Inflammatory macrophage treated with lipopolysaccharide for 1 hour (primary cell): ENCODE measurements at places on chromosomes 6 and 20.

DNA sequence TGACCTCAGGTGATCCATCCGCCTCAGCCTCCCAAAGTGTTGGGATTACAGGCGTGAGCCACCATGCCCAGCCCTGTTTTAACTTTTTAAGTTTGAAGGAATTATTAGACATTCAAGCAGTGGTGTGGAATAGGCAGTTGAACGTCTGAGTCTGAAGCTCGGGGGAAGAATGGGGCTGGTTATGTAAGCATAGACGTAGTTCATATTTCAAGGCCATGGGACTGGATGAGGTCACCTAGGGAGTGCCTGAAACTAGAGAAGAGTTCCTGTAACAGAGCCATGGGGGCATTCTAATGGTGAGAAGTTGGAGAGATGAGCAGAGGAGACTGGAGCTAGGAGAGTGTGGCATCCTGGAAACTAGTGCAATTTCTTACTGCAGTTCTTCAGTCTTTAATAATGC, 6.4 kb downstream of the CDKAL1 start:
- DNase-seq: peak; percentile 72

- DNase-seq: no peak
Observed at GRCh38 chr6:75397656-75398465, 95.7 kb downstream of the FILIP1 start.

GRCh38 chr6:46964716-46965519, 43.2 kb upstream of the ADGRF5 start:
- DNase-seq: peak; percentile 26

DNA sequence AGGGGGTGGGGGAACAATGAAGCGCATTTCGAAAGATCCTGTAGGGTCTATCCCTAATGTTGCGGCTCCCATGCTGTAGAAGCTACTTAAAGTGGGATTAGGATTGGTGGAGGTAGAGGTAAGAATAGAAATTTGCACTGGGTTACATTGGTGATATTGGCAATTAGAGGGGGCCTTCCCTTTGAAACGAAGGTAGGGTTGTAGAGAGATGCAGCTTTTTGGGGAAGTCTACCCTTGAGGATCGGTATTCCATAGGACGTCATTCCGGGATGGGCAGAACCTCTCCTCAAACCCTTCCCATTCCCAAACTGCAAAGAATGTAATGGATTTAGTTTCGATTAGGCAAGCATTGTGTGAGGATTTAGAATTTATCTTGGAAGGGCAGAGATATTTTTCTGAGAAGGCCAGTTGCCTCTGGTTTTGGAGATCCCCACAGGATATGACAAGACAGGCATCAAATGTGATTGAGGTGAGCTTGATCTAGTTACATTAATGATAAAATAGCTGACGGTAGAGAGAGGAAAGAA, 5.4 kb upstream of the ZNFX1 start:
- no peak for DNase-seq

- peak; percentile 18 for DNase-seq
Observed at GRCh38 chr6:137764464-137764863, 102.6 kb upstream of the TNFAIP3 start.

GRCh38 chr20:11001764-11002540, 328.2 kb upstream of the JAG1 start:
- no peak for DNase-seq

DNA sequence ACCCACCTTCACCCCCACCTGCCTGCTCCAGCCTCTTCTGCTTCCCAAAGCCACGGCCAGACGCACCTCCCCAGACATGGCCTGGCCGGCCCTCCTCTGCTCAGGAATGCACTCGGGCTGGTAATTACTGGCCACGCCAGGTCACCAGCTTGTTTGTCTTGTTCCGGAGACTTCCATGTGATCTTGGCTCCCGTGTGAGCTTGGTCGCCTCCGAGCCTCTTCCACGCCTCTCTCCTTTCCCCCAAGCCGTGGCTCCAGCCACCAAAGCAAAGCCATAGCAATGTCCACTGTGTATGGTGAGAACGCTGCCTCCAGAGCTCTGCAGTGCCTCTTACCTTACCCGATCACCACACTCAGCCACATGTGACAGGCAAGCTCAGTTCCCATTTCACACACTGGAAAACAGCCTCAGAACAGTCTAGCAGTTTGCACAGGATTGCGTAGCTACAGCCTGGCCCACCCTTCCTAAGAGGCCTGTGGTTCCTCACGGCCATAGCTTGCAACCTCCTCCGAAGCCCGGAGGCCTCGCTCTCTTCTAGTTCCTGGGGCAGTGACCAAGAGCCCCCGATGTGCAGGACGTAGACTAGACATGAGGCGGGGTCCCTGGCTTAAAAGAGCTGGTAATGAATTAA, 48.1 kb upstream of the AFDN start:
- DNase-seq: no peak

DNA sequence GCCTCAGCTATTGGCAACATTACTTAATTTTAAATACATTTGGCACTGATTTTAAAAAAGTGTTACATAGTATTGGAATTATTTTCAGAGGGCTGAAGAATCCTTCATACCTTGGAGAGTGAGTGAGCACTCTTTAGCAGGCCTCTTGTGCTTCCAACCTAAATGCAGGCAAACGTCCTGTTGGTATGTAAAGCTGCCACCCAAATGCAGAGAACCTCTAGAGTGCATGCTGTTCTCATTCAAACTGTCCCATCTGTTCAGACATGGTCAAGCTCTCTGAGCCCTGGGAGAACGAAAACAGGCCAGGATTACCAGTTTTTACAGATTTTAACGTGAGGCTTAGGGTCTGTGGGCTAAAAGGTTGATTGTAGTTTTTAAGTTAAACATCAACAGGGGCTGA, 378.0 kb upstream of the FLRT3 start:
- DNase-seq: no peak

GRCh38 chr20:6838181-6838826, 70.8 kb downstream of the BMP2 start:
- no peak for DNase-seq

- no peak for DNase-seq
Observed at GRCh38 chr20:25223765-25224720, 23.8 kb upstream of the PYGB start.

DNA sequence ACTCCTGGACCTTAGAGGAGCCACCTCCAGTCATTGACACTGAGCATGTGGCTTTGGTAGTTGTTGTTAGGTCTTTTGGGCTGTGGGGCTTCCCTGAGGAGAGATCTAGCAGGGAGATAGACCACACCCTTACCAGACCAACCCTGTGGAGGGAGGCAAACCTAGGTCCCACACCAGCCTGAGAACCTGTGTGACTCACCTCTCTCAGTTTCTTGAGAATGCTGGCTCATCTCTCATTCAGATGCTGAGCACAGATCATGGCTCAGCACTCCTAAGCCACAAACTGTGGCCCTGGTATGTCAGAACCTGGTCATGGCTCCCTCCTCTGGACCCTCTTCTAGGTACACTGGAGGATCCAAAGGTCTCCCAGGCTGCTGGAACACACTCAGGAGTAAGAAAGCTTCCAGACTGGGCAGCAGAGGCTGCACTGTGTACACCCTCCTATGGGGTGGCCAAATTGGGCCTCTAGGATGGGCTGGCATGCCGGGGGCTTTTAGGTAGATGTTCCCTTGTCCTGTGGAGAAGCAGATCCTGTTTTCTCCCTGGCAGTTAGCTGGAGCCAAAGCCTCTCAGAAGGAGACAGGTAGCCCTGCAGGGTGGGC, 1294.5 kb downstream of the KHDRBS2 start:
- no peak for DNase-seq

- no peak for DNase-seq
Observed at GRCh38 chr6:82602776-82603175, 239.2 kb downstream of the TPBG start.

DNA sequence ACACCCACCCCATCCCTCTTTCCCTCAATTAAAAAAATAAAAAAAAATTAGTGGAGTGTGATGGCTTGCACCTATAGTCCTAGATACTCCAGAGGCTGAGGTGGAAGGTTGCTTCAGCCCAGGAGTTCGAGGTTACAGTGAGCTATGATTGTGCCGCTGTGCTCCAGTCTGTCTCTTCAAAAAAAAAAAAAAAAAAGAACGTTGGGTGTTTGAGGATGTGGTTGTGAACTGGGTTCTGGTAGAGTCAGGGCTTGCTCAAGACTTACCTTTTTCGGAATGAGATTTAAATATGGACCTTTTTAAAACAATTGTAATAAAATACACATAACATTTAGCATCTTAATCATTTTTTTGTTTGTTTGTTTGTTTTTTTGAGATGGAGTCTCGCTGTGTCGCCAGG, 211.9 kb downstream of the OR2B2 start:
- DNase-seq: no peak

DNA sequence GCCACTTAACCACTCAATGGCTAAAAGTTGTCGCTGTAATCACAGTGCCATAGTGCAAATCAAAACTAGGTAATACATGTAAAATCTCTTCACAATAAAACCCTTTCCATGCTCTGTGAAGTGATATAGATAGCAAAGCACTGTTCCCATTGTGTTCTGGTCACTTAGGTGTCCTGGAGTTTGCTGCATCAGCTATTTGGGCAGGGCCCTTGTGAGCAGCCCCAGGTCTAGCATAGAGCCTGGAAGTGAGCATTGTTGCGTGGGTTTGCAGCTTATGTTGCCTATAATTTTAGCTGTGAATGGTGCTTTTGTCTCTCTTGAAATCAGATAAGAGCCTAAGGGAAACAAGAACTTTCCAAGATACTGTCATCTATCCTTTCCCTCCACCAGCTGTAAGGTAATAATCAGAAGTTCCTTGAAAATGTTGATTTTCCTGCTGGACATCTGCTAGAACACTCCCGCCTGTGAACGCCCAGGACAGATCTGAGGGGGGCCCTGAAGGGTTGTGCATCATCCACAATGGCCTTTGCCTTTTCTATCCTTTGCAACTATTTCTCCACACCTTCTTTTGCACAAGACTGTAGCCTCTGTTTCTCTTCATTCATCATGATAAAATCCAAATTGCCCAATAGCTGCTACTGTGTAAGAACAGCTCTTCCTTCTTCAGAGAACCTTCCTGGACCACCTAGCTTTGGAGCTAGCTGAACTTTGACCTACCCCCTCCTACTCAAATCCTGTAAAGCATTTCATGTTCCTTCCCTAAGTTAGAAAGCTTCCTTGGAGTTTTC, 57.0 kb downstream of the TNFAIP3 start:
- DNase-seq: peak; percentile 51

GRCh38 chr6:106874481-106874880, 100.0 kb downstream of the CD24 start:
- no peak for DNase-seq

- peak; percentile 78 for DNase-seq
Observed at GRCh38 chr20:36117638-36118037, 36.9 kb upstream of the EPB41L1 start.

GRCh38 chr6:132866762-132867449, 52.5 kb downstream of the RPS12 start:
- no peak for DNase-seq

- DNase-seq: no peak
Observed at GRCh38 chr6:938916-939315, 246.0 kb upstream of the EXOC2 start.

GRCh38 chr6:120875900-120876299, 458.4 kb downstream of the TBC1D32 start:
- no peak for DNase-seq

DNA sequence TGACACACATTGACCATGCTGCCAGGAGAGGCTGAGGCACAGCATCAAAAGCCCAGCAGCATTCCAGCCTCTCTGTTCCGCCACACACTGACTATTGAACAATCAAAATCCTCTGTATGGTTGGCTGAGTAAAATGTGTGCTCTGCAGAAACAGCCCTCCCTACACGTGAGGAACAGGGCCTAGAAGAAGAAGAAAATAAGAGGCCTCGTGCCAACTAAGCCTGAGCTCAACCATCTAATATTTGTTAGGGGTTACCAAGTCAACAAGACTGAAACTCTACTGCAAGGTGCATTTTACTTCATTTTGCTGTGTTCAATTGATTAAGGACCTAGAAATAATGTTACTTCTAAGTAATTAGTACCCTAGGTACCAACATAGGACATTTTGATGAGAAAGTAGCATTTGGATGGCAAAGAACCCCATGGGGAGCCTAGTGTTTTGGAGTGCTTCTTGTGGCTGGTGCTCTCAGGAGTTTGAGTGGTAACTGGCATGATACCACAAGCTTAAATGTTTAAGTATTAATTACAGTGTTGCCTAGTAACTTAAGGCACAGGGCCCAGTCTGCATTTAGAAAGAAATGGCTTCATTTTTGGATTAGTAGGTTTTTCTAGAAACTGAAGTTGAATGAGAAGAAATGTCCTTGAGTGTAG, 146.6 kb upstream of the PLN start:
- no peak for DNase-seq

- no peak for DNase-seq
Observed at GRCh38 chr6:112745765-112746164, 398.6 kb downstream of the RFPL4B start.

- DNase-seq: no peak
Observed at GRCh38 chr6:133787859-133788505, 100.9 kb upstream of the TCF21 start.

GRCh38 chr6:150177259-150177951, 34.6 kb downstream of the PPP1R14C start:
- no peak for DNase-seq

DNA sequence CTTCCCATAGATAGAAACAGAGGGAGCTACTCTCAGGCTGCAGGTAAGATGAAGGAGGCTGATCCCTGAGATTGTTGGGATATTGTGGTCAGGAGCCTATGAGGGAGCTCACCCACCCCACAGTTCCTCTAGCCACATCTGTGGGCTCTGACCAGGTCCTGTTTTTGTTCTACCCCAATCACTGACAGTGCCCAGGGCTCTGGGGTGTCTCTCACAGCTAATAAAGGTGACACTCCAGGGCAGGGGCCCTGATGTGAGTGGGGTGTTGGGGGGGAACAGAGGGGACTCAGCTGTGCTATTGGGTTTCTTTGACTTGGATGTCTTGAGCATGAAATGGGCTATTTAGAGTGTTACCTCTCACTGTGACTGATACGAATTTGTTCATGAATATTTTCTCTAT, 2.8 kb downstream of the HLA-F start:
- DNase-seq: no peak

GRCh38 chr6:154319231-154319858, 37.3 kb downstream of the IPCEF1 start:
- DNase-seq: no peak

DNA sequence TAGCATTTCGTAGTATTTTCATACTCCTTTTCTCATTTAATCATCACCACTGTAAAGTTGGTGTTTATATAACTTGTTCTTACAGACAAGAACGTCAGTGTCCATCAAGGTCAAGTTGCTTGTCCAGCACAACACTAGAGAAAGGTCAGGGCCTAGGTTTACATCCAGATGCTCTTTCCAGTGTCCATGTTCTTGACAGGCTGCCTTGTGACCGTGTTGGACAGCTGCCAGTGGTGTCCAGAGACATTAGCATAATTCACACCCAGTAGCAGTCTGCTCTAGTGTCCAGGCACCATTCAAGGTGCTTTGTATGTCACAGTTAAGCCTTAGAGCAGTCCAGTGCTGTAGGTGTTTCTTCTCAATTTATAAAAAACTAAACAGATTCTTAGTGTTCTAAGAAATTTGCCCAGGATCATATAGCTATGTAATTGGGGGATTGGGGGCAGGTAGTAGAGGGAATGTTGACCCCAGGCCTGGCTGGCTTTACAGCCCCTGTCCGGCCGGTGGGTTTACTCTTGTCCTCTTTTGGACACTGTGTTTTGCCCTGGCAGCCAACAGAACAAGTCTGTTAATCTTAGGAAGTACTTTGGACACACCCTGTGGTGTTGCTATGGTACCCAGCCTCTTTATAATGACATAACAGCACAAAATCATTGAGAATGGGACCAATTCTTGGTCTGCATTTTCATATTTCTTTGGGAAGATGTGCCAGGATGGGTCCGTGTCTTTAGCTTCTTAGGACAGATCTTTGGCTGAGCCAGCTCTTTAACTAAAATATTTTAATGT, 8.0 kb downstream of the STK35 start:
- DNase-seq: no peak

- DNase-seq: no peak
Observed at GRCh38 chr6:1086446-1087153, 225.3 kb upstream of the FOXQ1 start.
